ENCODE measurements at places on chromosomes 7 and 10.

- DNase-seq = no peak
Observed at GRCh38 chr7:24783698-24784097, 26.4 kb upstream of the GSDME start.

GRCh38 chr10:43226851-43227845 is 39.7 kb downstream of the RASGEF1A start:
- no peak for DNase-seq

DNA sequence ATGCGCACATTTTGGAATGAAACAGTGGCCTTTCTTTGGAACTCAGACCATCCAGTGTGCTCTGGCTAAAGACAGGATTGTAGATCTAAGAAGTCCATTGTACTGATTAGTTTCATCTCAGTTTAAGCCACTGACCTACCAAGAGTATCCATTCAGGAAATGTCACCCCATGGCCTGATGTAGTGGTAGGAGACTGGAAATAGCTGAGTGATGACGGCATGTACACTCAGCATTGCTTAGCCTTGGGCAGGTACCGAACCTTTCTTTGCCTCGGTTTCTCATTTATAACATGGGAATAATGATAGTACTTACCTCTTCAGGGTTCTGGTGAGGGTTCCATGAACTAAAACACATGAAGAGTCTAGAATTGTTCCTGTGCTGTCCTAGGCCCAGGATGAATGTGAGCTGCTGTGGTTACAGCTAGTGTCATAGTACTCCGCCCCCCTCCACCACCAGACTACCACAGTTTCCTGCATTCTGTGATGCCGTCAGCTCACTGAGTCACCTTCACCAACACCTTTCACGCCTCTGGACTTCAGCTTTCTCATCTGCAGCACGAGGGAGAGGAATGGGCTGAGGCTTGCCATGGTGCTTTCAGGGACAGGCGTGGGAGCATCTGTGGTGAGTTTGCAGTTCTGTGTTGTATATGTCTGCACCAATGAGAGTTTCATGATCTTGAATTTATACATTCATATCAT is 484.0 kb upstream of the GALNT17 start:
- DNase-seq = peak; percentile 21

DNA sequence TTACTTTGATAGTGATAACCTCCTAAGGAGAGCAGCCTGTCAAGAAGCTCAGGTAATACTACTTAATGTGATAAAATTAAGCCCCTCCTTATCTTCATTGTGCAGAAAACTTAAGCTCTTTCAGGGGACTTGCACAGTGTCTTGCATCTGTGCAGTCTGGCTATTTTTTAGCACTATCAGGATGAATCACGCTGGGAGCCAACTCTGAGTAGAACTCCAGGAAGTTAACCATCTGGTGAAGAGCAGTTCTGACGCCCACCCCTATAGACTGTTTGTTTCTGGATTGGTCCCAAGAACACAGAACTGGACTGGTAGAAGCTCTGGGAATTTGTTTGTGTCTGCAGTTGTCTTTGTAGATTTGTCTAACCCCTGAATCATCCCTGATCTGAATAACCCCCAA is 41.9 kb downstream of the AGK start:
- DNase-seq = no peak

DNA sequence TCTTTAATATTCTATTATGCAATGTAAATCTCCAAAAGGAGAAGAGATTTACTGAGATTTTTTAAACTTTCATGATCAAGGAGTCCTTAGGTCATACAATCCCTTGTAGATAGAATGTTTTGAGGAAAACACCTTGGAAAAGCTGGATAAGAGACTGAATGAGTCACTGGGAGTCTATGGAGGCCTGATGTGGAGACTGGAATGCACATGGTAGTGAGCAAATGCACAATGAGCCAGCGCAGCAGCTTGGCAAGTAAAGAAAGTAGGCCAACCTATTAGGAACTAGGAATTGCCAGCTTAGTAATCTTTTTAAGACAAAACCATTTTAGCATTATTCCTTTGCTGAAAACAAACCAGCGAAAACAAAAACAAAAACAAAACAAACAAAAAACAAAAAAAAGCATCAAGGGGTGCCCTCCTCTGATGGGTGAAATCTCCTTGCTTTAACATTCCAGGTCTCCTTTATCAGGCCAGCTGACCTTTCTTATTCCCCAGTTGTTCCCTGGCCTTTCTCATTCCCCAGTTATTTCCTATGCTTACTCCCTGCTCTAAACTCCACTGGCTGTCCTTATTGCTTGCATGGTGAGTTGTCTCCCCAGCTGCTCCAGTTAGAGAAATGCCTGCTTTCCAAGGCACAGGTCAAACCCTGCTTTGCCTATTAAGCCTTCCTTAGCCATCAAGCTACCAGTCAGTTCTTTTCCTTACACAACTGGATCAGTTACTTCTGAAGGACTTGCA is 135.8 kb downstream of the PLCE1 start:
- DNase-seq = no peak

DNA sequence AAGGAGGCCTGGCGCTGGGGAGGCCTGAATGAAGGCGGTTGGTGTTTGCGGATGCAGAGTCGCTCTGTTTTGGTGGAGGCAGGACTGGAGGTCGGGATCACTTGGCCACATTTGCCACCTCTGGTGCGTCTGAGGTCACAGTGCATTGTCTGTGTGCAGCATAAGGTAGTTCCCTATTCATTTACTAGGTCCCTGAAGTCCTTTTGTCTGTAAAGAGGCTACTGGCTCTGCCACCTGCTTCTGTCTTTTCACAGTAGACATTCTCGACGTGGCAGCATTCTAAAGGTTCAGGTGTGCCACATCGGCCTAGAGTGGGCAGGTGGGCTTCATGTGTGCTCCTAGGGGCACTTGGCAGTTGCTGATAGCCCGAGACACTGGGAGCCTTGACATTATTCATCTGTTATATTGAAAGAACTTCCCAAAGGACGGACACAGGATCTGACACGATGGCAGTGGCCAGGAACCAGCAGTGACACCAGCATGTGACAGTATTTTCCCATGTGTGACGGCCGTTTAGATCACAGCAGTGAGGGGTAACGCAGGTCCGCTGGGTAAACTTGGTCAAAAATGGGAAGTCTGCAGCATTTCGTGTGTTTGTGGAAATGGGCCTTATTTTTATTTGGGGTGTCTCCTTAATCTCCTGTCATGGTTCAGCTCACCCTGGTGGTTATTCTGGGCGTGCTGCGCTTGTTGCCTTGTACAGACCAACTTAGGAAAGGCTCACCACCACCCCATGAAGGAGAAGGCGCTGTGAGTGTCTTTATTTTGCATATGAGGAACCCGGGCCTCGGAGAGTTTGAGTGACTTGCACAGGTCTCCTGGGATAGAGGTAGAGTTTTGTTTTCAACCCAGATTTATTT is 5.9 kb downstream of the MGMT start:
- no peak for DNase-seq

DNA sequence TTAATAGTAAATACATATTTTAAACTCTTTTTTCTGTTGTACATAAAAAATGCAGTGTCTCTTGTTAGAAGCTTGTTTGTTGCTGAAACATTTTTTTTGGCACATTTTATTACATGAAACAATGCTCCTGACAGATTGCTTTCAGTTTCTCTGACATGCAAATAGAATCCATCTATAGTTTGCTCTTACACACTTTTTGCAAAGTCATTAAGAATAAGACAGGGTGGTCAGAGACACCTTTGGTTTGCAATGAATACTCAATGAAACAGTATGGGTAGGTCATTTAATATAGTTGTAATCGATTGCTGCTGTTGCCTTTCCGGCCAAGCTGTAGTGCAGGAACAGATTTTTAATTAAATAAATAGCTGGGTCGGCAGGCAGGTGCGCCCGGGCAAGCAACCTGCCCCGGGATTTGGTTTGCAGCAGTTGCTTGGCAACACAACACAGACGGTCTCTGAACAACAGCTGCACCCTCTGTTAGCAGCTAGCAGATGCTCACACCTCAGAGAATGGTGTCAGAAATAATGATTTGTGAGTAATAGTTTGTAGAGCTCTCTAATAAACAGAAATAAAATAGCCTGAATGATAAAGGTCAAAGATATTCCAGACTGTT is 115.7 kb upstream of the CACNA2D1 start:
- DNase-seq = no peak

GRCh38 chr7:27143023-27143949 is at the start of gene HOXA5:
TSS of gene HOXA5 (minus strand) at chr7:27143681. CDS start at chr7:27143607, 74 bp downstream.
- DNase-seq = no peak

DNA sequence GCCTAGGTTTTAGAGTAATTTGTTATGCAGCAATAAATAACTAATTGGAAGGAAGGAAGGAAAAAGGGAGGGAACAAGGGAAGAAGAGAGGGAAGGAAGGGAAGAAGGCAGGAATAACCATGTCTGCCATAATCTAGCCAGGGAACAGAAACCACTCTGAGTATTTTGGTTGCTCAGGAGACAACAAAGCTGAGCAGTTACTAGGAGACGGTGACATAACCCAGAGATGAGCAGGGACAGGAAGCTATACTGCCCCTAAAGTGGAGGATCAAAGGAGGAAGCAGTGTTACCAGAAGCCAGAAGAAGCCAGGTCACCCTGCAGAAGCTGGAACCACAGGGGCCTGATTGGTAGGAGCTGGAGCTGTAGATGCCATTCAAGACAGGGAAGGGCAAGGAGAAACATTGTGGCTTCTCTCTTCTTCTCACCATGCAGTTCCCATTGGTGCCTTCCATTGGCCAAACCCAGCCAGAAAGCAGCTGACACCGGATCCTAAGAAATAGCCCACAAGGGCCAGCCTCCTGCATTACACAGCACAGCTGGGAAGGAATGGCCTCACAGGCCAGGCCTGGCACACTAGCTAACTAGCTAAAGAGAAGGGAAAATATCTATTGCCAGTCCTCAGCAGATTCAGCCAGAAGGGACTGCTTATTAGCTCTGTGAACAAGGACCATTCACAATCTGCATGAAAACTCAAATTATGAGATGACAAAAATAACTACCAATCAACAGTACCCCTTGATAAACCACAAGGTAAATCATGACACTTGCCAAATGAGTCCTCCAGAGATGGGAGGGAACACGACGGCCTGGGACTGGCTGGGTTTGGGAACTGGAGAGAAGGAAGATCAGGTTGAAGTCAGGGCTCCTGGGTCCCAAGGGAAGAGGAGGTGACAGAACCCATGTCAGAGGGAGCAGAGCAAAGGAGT is 184.5 kb upstream of the NFE2L3 start:
- no peak for DNase-seq

DNA sequence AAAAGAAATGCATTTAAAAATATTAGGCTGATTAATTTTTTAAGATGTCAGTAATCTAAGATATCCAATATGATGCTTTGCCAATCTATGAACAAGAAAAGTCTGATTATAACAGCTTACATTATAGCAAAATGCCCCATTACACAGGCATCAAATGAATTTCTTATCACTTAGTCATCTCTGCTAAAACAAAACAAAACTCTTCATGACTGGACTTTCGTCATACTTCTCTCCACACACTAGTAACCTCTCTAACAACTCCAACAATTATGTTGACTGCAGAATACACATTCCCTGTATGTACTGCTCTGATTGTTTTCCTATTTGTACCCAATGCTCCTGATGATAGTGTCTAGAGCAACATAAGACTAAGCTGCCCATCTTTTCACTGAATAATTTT is 3.8 kb upstream of the MKI67 start:
- no peak for DNase-seq

- no peak for DNase-seq
Observed at GRCh38 chr7:22302951-22303423, 54.0 kb downstream of the RAPGEF5 start.

DNA sequence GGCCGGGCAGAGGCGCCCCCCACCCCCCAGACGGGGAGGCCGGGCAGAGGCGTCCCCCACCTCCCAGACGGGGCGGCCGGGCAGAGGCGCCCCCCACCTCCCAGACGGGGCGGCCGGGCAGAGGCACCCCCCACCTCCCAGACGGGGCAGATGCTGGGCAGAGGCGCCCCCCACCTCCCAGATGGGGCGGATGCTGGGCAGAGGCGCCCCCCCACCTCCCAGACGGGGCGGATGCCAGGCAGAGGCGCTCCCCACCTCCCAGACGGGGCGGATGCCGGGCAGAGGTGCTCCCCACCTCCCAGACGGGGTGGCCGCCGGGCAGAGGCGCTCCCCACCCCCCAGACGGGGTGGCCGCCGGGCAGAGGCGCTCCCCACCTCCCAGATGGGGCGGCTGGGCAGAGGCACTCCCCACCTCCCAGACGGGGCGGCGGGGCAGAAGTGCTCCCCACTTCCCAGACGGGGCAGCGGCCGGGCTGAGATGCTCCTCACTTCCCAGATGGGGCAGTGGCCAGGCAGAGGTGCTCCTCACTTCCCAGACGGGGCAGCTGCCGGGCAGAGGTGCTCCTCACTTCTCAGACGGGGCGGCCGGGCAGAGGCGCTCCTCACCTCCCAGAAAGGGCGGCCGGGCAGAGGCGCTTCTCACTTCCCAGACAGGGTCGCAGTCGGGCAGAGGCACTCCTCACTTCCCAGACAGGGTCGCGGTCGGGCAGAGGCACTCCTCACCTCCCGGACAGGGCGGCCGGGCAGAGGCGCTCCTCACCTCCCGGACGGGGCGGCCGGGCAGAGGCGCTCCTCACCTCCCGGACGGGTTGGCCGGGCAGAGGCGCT is 53.6 kb downstream of the ENTPD1 start:
- no peak for DNase-seq

DNA sequence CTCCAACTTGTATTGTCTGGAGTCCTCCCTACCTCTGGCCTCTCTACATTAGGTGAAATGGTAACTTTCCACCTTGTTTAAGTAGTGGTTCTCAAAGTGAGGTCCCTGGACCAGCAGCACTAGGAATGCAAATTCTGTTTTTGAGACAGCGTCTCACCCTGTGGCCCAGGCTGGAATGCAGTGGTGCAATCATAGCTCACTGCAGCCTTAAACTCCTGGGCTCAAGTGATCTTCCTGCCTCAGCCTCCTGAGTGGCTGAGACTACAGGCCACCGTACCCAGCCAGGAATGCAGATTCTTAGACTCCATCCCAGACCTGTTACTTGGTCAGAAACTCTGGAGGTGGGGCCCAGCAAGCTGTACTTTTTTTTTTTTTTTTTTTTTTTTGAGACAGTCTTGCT is 6.8 kb upstream of the TBL2 start:
- DNase-seq = no peak

DNA sequence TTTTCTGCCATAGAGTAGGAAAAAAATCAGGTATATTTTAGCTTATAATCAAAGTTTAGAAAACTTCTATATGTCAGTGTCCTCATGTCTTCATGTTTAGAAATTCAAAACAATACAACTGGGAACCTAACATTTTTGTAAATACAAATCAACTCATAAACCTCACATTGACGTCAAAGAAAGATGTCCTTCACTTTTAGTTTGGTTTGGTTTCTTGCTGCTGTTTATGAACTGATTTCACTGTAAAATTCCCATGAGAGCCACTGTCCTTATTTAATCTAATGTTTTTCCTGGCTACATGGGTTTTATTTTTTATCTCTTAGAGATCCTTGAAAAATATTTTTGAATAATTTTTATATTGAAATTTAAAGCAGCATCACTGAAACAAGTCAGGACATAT is 208.4 kb downstream of the DYNC1I1 start:
- no peak for DNase-seq

- no peak for DNase-seq
Observed at GRCh38 chr7:121195874-121196273, 132.9 kb upstream of the WNT16 start.

GRCh38 chr7:17674166-17674942 is 265.9 kb downstream of the SNX13 start:
- DNase-seq = no peak

- DNase-seq = peak; percentile 2
Observed at GRCh38 chr7:130276796-130277762, 10.4 kb downstream of the CPA2 start.

All from stimulated activated CD4-positive, alpha-beta T cell treated with anti-CD3 and anti-CD28 coated beads, Interleukin-1b, Interleukin-23, amount 100 ng/mL, for 1 hour (primary cell).